ENCODE measurements at places on chromosomes 2 and 18.

DNA sequence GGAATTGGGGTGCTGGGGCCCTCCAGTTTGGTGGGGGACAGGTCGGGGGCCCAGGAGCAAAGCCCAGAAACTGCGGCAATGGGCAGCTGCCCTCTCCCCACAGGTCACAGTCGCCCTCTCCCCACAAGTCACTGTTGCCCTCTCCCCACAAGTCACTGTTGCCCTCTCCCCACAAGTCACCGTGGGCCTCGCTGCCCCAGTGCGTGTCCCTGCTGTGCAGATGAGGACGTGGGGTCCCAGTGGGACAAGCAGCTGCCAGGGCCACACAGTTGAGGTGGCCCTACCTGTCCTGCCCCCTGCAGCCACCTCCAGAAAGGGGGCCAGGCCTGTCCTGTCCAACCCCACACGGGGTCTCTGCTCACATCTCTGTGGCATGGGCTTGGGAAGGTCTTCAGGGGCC, 13.0 kb upstream of the AGXT start:
- no peak for DNase-seq

DNA sequence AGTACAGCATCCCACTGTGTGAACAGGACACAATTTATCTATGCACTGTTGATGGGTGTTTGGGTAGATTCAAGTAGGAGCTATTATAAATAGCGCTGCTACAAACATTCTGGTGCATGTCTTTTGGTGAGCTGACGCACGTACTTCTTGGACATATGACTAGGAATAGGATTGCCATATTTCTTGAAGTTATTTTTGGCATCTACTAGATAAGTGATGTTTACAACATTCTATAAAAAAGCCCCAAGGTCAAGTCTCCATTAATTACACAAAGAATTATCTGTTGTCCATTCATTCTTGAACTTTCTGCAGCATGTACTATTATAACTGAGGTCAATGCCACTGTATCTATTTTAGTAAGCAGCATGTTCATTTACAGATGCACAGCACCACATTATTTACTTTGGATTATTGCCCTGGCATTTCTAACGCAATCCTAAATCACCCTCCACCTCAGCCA, 225.5 kb upstream of the TMEM200C start:
- no peak for DNase-seq

DNA sequence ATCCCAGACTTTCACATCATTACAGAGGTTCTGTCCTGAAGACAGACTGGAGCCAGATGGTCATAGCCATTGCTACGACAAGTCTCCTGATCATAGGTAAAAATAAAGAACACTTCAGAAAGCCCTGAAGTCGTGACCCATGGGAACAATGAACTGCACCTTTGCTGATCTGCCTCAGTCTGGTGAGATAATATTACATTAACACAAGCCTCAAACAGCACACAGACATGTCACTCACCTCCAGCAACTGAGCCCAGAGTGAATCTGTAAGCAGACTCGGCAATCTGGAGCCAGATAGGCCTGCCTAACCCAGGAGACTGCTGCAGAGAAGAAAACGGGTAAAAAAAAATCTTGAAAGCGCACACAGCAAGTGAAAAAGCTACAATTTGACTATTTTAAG, 79.2 kb downstream of the SLC25A12 start:
- DNase-seq = no peak

DNA sequence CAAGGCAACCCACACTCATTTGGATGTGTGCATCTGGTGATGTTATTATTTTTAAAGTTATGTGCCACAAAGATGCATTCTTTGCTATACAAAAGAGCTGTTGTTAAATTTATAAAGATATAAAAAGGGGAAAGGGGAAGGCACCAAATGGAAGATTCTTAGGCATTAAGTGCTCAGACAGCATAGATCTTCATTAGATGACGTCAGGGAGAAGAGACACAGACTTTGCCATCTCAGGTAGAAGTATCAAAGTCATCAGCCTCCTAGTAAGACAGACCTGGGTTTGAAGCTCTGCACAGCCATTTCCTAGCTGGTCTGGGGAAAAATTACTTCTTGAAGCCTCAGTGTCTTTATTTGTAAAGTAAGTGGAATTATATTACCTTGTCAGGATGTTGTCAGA, 1.2 kb upstream of the CLUL1 start:
- DNase-seq = no peak

DNA sequence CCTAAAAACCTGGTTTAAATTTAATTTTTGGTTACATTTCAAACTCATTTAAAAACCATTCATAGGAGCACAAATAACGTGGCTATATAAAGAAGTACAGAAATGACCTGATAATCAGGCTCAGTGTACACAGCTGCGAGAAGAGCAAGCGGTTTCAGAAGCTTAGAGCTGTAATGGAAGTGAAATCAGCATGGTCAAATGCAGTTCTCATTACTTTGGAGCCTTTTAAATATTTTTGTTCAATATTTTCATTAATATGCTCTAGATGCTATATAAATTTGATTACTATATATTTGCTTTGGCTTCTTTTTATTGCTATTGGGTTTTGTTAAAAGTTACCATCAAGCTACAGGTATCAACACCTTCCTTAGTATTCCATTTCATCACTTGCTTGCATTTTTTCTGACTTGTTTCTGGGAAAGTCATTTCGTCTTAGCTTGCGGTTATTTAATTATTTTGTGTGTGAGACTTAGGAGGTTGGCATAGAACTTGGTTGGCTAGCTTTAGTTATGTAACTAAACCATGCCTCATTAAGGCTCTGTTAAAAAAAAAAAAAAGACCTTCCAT, 58.7 kb downstream of the AFTPH start:
- no peak for DNase-seq

- no peak for DNase-seq
These were observed 32.5 kb upstream of the REG3G start for GRCh38 chr2:78992807-78993517.

DNA sequence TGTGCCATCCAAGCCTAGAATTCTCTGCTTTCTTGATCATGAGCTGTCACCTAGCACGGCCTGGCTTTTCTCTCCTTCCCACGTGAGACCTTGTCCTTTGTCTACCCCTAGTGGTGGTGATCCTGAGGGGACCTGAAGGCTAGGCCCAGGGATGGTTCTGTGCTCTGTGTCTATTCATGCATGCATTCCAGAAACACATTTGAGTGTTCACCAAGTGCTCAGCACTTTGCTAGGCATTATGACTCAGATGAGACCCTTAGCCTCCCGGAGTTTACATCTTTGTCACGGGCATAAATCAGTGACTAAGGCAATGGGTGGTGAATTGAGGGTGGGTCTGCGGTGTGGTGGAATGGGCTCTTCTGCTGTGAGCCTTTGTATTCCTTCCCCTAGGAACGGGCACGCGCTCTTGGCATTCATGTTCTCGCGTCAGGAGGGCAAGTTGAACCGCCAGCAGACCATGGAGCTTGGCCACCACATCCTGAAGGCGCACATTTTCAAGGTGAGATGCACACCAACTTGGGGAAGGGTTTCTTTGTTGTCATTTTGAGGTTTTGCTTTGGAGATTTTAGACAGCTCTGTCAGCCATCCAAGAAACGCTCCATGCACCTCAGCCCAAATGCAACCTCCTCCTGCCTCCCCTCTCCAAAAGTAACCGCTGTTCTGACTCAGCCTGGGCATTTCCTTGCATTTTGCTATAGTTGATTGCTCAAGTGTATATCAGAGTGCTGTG, 100.9 kb downstream of the WDSUB1 start:
- DNase-seq = no peak

DNA sequence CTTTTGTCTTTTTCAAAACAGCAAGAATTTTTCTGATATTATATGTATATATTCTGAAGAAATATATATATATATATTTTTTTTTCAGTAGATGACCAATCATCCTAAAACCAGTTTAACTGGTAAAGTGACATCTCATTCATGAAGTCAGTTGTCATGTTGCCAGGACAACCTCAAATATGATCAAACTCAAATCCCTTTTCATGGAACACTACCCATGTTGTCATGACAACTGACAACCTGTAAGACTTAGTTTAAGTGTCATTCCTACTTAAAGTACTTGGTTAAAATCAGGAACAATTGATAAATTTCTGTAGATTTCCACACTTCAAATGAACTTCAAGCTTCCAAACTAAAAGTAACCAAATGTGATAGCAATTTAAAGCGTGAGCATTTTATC, 101.8 kb upstream of the ERBB4 start:
- no peak for DNase-seq

- no peak for DNase-seq
These were observed 215.4 kb upstream of the HNRNPA3 start for GRCh38 chr2:176997074-176997791.

GRCh38 chr18:43830303-43830702, 553.0 kb upstream of the SYT4 start:
- no peak for DNase-seq

DNA sequence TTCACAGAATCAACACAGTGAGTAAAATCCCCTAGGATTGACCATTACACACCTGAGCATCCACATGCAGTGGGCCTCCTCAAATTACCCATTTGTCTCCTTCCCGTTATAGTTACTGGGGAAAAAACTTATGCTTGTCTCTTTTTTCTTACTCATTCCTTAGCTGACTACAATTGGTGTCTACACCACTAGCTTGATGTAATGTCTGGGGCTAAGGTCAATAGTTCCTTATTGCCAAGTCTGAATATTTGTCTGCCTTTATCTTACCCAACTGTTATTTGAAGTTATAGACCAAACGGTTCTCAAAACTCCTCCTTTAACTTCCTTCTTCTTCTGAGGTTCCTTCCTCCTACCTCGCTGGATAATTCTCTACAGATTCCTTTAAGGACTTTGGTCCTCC, 41.9 kb upstream of the TMEM17 start:
- DNase-seq = no peak

- no peak for DNase-seq
These were observed 542 bp upstream of the CNNM3 start for GRCh38 chr2:96815326-96816126.

Measured in stimulated activated CD8-positive, alpha-beta memory T cell treated with anti-CD3 and anti-CD28 coated beads, Interleukin-2, amount 100 ng/mL, for 1 hour (primary cell).